AG04450 (cell line): ENCODE measurements at places on chromosomes 2 and 18.

GRCh38 chr18:9914334-9914583, 443 bp downstream of the VAPA start:
- DNase-seq = no peak

DNA sequence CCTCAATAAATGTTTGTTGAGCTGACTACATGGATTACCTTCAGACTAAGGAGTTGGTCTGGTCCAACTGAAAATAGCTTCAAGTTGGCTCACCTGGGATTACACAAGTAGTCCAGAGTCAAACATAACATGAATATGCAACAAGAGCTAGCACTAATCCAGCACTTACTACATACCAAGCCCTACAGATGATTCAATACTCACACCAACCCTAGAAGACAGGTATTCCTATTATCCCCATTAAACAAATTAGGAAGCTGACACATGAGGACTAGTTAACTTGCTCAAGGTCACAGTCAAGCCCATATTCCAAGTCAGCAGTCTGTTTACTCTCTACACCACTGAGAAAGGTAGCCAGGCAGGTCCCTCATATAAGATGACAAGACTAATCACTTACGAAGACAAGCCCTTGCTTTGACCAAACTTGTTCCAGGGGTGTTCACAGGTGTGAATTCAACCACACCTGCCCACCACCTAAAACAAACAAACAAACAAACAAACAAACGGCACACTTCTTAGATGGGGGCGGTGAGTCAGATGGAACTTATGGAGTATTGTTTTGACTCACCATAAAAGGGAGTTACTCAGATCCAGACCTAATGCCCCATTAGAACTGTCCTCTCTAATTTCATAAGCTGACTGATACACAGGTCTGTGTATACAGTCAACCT, 29.1 kb downstream of the TMEM131 start:
- DNase-seq = no peak

DNA sequence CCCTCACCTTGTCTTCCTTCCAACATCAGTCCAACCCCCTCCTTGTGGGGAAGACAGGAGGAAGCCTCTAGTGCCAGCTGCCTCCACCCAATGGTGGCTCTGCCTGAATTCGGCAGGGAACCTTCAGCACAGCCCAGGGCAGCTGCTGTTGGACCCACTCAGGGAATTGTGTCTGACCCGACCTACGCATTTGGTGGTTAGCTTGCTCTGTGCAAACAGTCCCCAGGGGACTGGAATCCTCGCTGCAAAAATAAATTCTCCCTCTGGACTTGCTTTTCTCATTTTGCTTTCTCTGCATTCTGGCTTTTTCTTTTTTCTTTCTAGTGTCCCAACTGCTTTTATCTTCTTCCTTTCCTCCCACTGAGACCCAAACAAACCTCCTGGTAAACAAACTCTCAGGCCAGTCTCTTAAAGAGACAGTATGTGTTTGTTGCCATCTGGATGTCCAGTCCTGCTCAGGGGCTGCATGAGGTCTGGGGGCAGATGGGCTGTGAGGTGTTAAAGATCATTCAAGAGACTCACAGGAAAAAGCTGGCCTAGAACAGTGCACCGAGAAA, 137.7 kb upstream of the HAAO start:
- DNase-seq = no peak

- DNase-seq = no peak
Observed at GRCh38 chr2:47218066-47218581, 63.0 kb upstream of the STPG4 start.

- no peak for DNase-seq
Observed at GRCh38 chr2:235951982-235952381, 216.2 kb downstream of the GBX2 start.

- no peak for DNase-seq
Observed at GRCh38 chr18:36655074-36655473, 173.7 kb downstream of the TPGS2 start.

DNA sequence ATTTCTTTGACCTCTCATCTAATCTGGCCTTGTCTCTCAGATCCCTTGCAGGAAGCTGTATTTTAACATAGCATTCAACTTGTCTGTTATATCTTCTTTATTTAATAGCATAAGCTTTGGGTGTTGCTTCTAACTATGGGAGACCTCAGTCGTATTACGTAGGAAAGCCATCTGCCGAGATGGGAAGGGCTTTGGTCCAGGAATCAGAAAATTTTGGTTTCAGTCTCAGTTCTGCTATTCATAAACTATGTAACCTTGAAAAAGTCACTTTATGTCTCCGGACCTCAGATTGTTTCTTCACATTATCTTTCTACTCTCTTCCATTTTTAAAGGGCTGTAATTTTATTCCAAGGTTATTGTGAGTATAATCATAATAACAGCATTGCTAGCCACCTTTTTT, 297.7 kb downstream of the SATB2 start:
- no peak for DNase-seq
